ENCODE measurements at places on chromosomes 7 and 10. TPM values are rescaled to one million over a fixed set of nuclear protein-coding genes. Genes with fewer than 3 reads are reported as not detected.
A peak's percentile ranks its signal among the peaks of the same experiment; 100 is the strongest.

The ITPRID1 gene
- 2.4 TPM for total RNA-seq

The WDR86 gene
- 16.6 TPM for total RNA-seq

The SLIT1 gene
- total RNA-seq: 1.1 TPM

The MOGAT3 gene
- total RNA-seq: 58.3 TPM

DNA sequence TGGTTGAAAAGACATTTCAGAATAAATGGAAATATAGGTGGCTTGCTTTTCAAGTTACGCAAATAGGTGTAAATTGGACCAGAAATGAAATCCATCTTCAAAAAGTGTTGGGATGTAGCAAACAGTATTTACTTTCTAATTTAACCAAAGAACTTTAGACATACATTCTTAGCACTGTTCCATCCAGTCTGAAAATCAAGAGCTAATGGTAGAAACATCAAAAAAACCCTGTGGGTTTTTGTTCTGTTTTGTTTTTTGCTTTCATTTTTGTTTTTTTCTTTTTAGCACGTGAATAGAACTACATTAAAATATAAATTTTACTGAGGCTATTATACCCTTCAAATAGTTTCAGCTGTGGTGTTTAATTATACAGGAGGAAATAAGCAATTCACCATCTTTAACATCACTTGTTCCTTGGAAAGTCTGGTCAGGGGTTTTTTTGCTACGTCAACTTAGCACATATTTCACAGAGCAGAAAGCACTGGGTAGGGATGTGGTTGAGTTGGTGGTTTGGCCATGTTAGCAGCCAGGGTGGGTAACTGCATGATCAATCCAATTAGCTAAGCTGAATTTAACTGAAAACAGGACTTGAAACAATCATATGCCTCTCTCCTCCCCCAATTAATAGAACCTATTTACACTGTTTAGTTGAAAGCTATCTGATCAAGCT, 275.4 kb upstream of the PFKP start:
- no peak for DNase-seq

- DNase-seq: no peak
Observed at GRCh38 chr10:119957451-119957850, 64.9 kb downstream of the SEC23IP start.

DNA sequence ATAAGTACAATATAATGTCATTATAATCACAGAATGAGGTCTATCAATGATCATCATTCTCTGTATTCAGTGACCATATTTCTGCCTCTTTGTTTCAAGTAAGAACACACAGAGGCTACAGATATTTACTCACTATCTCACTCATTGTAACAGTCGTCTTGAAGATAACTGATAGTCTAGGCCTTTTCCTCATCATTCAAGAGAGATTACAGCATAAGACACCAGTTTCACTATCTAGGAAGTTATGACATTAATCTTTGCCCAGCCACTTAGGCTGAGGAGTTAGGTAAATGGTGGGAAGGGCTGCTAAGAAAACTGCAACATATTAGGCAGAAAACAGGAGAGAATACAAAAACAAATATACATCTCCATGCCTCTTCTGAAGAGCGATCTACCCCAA, 125.3 kb downstream of the CHCHD3 start:
- DNase-seq: no peak

GRCh38 chr7:50598460-50599343, 33.5 kb upstream of the DDC start:
- DNase-seq: no peak

- DNase-seq: peak; percentile 59
Observed at GRCh38 chr10:80504158-80504811, 33.4 kb upstream of the SH2D4B start.

DNA sequence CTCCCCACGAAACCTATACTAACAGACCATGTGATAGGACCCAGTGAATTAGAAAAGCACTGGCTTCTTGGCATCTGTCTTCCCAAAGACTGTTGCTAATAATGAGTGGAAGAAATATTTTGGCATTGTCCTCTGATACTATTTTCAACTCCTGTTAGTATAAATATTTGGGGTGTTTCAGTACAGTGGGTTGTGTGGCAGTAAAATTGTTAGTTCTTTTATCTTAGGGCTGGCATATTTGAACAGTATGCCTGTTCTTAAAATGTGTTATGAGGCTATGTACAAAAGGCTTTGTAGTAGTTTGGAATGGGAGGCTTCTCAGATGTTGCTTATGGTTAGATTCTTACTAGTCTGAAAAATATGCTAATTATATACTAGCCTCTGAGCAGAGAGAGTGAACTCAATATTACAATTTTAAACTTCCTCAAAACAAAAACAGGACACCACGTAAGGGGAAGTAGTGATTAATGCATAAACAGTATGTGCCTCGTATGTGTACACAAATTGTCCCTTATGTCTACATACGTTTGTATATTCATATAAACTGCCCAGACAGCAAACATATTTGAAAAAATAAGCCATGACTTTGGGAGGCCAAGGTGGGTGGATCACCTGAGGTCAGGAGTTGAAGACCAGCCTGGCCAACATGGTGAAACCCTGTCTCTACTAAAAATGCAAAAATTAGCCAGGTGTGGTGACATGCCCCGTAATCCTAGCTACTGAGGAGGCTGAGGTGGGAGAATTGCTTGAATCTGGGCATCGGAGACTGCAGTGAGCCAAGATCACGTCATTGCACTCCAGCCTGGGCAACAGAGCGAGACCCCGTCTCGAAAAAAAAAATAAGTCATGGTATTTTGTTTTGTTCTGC, 115.4 kb downstream of the ARID5B start:
- DNase-seq: no peak

DNA sequence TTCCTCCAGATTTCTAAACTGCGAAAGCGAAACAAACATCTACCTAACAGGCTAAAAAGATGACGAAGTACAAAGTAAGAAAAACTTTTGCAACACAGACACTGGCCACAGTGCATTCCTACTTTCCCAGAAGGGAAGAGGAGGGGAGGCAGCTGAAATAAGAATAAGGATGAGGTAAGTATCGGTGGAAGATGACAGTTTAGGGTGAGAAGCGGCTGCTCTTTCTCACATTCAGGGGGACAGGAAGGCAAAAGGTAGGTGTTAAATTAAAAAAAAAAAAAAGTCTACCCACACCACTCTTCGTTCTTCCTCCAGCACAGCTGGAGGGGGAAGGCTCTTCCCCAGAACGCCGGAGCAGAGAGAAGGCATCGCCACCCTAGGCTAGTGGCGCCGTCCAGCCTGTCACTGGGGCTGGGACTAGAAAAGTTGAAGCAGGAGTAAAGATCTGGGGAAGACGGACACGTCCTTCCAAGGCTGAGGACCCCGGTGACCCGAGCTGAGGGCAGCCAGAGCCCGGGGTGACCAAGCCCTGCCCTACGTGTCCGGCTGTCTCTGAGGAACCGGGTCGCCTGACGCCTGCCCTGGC, 846 bp downstream of the DNAJC1 start:
- peak; percentile 24 for DNase-seq

DNA sequence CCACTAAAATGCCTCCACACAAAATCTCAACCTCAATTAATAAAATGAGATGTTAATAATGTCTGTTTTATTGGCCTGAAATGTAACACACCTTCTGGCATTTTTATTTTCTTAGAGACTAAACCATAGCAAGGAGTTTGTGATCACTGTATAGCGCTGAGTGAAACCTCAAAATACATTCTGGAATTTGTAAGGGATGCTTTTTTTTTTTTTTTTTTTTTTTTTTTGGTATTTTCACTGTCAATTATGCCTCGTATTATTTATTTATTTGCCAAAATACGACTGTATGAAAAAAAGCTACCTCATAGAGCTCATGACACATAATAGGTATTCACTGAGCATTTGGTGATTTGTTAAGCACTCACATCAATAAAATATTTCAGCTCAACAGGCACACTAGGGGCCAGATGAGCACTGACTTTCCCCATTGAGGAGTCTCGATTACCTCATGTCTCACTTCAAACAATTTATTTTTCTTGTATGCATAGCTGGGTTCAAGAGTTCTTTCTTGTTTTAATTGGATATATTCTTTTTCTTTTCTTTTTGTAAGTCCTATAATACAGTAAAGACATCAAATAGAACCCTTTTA, 36.5 kb downstream of the SEMA3C start:
- DNase-seq: no peak

GRCh38 chr7:138309186-138309585, 150.9 kb upstream of the TRIM24 start:
- no peak for DNase-seq

- DNase-seq: no peak
Observed at GRCh38 chr7:123958186-123958703, 33.2 kb downstream of the SPAM1 start.

GRCh38 chr7:70881167-70881847, 250.6 kb upstream of the GALNT17 start:
- DNase-seq: no peak

GRCh38 chr10:22042557-22043326, 39.2 kb upstream of the DNAJC1 start:
- no peak for DNase-seq

GRCh38 chr7:11833431-11833830, 1.4 kb upstream of the THSD7A start:
- no peak for DNase-seq

- no peak for DNase-seq
Observed at GRCh38 chr7:143455491-143455890, 12.2 kb downstream of the TAS2R60 start.

DNA sequence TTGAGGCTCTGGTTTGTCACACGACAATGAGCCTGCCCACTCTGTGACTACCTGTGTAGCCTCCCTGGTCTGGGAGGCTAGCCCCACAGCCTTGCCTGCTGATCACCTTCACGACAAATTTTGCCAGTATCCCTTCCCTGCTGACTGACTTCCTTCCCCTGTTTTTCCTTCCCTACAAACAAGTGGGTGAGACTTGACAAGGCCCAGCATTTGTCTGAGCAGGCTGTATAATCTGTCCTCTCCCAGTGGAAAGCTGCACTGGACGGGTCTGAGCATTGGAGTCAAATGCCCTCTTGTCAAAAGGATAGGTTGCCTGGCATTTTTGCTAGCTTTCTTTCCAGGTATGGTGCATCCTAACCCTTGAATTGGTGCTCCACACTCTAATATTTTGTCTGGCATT, 1088.4 kb downstream of the KCNMA1 start:
- DNase-seq: no peak

Data from mucosa of descending colon (tissue), 3 donors.